ENCODE measurements at places on chromosomes 5 and 9.

GRCh38 chr5:14109771-14110170 is 33.4 kb upstream of the TRIO start:
- no peak for DNase-seq

GRCh38 chr5:80077051-80077714 is 42.0 kb downstream of the THBS4 start:
- DNase-seq = no peak

DNA sequence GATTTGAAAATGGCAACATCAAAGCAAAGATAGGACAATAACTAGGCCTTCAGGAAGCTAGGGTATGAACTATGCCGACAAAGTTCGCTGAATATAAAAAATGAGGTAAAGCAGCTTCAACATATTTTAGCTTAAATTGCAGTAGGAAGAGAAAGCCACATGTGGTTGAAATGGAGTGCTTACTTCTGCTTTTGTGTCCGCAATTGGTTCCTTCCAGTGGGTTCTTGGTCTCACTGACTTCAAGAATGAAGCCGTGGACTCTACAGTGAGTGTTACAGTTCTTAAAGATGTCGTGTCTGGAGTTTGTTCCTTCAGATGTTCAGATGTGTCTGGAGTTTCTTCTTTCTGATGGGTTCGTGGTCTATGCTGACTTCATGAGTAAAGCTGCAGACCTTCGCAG is 95.2 kb downstream of the APTX start:
- DNase-seq = no peak

DNA sequence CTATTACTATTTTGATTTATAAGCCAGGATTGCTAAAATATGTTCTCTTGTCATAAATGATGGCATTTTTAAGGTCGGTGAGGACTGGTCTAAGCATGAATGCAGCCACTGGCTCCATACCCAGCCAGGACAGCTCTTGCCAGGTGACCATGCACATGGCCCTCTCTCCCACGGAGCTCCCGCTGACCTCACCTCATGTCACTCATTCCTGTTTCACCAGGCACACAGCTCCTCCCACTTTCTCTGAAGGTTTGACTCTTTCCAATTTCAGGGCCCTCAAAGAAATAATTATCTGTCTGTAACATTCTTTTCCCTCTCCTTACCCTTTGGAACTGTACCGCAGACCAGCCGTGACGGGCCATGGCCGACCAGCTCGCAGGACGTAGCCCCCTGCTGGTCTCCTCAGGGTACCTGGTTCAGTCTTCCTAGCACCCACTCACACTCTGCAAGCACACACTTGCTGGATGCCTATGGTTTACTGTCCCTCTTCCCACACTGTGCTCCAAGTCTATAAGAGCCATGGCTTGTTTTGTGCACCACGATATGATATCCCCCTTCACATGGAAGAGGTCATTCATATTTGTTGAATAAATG is 72.5 kb downstream of the LIFR start:
- DNase-seq = no peak

GRCh38 chr5:39131210-39132127 is 57.3 kb upstream of the RICTOR start:
- no peak for DNase-seq

- no peak for DNase-seq
These were observed 924.8 kb upstream of the CDH9 start for GRCh38 chr5:27963050-27963783.

GRCh38 chr5:18487928-18488480 is 853.7 kb downstream of the TAF11L14 start:
- no peak for DNase-seq

DNA sequence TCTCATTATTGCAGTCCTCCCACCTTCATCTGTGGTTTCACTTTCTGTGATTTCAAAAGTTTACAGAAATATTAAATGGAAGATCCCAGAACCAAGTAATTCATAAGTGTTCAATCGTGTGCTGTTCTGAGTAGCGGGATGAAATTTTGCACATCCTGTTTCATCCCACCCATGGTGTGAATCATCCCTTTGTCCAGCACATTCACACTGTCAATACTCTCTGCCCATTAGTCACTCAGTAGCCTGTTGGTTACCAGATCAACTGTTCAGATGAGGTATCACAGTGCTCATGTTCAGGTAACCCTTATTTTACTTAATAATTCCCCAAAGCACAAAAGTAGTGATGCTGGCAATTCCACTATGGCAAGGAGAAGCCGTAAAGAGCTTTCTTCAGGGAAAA is 26.8 kb downstream of the FAM81B start:
- DNase-seq = no peak

DNA sequence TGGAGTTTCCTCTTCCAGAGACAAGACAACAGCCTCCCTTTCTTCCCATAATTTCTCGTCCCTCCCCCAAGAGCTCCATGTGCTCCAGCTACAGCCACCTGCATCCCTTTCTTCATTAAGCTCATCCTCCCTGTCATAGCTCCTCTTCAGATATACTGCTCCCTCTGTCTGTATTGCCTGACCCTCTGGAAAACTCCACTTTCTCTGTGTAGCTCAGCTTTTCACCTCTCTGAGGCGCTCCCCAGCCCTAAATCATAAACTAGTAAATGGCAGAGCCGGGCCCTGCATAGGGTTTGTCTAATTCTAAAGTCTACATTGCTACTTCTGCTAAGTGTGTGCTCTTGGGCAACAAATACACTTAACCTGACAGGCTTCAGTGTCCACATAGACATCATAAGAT is 8.8 kb upstream of the PLIN2 start:
- DNase-seq = no peak

GRCh38 chr5:73494721-73495120 is 3.5 kb upstream of the BTF3 start:
- DNase-seq = no peak

- no peak for DNase-seq
These were observed 57.5 kb upstream of the ZSWIM6 start for GRCh38 chr5:61274511-61274911.

DNA sequence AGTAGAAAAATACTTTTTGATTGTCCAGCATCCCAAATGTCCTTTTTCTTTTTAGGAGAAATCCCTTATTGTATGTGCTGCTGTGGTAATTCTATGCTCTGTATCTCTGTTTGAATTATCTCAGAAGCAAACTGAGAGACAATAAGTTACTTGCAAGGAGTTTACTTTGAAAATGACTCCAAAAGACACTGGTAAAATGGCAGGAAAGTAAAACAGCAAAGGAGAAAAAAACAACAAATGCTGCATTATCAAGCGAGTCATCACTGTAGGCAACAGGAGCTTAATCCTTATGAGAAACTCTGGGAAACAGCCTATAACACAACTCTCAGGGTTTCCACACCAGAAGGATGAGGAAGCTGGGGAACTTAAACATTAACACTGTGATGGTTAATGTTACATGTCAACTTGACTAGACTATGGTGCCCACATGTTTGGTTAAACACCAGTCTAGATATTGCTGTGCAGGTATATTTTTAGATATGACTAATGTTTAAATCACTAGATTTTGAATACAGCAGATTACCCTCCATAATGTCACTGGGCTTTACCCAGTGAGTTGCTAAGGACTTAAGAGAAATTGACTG is 92.6 kb upstream of the GAS1 start:
- DNase-seq = no peak

Data from amniotic stem cell (primary cell).